Liver (tissue), 10 donors: ENCODE measurements at places on chromosomes 1 and 21.

GRCh38 chr1:195958131-195958530, 650.1 kb downstream of the KCNT2 start:
- no peaks in the 10 kb centered on the region for H3K27me3 ChIP-seq
- no peaks in the 10 kb centered on the region for H3K36me3 ChIP-seq
- no peak for DNase-seq
- no peak overlapping the region for H3K27ac ChIP-seq
- H3K4me3 ChIP-seq, result no peak overlapping the region

DNA sequence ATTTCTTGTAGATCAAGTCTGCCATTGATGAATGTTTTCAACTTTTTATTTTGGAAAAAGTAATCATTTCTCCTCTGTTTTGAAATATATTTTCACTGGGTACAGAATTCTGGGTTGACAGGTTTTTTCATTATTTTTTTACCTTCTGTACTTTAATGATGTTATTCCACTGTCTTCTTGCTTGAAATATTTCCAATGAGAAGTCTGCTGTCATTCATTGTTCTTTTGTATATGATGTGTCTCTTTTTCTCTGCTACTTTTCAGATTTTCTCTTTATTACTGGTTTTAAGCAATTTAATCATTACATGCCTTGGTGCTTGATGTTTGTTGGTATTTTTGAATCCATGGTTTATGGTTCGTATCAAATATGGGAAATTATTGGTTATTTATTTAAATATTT, 22.4 kb upstream of the FOXO6 start:
- no peak overlapping the region for H3K27ac ChIP-seq
- no peaks in the 10 kb centered on the region for H3K27me3 ChIP-seq
- no peaks in the 10 kb centered on the region for H3K36me3 ChIP-seq

- no peak overlapping the region for H3K4me3 ChIP-seq
- H3K27me3 ChIP-seq, result no peaks in the 10 kb centered on the region
- DNase-seq, result no peak
- H3K27ac ChIP-seq, result no peak overlapping the region
- no peaks in the 10 kb centered on the region for H3K36me3 ChIP-seq
These were observed 608.2 kb upstream of the ADGRL4 start for GRCh38 chr1:79614762-79615161.

- no peaks in the 10 kb centered on the region for H3K4me1 ChIP-seq
- H3K27ac ChIP-seq, result no peak overlapping the region
- H3K4me3 ChIP-seq, result no peak overlapping the region
- no peaks in the 10 kb centered on the region for H3K36me3 ChIP-seq
- DNase-seq, result no peak
These were observed 17.8 kb upstream of the MAST2 start for GRCh38 chr1:45785583-45785982.

- no peaks in the 10 kb centered on the region for H3K4me1 ChIP-seq
- no peaks in the 10 kb centered on the region for H3K36me3 ChIP-seq
- no peak overlapping the region for H3K4me3 ChIP-seq
- no peaks in the 10 kb centered on the region for H3K27me3 ChIP-seq
- no peak for DNase-seq
These were observed 95.3 kb downstream of the ADARB1 start for GRCh38 chr21:45169682-45170081.

GRCh38 chr21:18646116-18646515, 242.5 kb upstream of the TMPRSS15 start:
- no peaks in the 10 kb centered on the region for H3K36me3 ChIP-seq
- H3K4me1 ChIP-seq, result no peaks in the 10 kb centered on the region
- no peaks in the 10 kb centered on the region for H3K27me3 ChIP-seq
- H3K4me3 ChIP-seq, result no peak overlapping the region
- no peak for DNase-seq

DNA sequence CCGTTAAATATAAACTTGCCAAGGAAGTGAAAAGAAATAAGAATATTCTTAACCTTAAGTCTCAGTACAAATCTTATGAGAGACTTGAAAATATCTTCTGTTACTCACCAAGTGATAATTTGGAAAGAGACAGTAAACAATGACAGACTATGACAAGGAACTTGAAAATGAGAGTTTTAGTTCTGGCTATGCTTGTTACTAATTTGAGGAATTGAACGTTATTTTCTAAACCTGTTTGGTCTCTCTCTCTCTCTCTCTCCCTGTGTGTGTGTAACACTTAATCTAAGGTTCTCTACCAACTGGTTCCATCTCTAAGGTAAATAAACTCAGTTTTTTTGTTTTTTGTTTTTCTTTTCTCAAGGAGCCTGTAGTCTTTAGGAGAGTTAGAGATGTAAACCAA, 161.8 kb downstream of the AMY1C start:
- no peaks in the 10 kb centered on the region for H3K27me3 ChIP-seq
- H3K4me3 ChIP-seq, result no peak overlapping the region
- H3K27ac ChIP-seq, result no peak overlapping the region
- no peaks in the 10 kb centered on the region for H3K36me3 ChIP-seq
- H3K4me1 ChIP-seq, result no peaks in the 10 kb centered on the region

DNA sequence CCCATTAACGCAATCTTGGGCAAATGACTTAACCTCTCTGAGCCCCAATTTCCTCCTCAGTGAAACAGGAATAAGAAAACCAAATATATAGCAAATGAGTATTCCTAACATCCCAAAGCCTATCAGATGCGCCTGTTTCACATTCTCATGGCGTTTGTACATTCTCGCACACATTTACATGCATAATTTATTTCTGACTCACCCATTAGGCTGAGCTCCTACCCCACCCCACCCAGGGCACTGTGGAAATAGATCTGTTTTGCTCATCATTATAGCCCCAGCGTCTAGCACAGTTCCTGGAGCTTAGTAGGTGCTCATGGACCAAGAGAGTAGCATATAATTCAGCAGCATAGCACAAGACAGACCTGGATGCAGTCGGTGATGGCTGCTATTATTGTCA, 146.1 kb upstream of the VANGL1 start:
- H3K4me1 ChIP-seq, result no peaks in the 10 kb centered on the region
- H3K36me3 ChIP-seq, result no peaks in the 10 kb centered on the region
- DNase-seq, result no peak
- H3K27ac ChIP-seq, result no peak overlapping the region
- no peak overlapping the region for H3K4me3 ChIP-seq
- no peaks in the 10 kb centered on the region for H3K27me3 ChIP-seq

GRCh38 chr1:40708750-40709099, 17.2 kb downstream of the NFYC start:
- peak overlapping the region; percentile 72 for H3K4me3 ChIP-seq
- peaks cover 77% of the 10 kb centered on the region for H3K4me1 ChIP-seq
- H3K27me3 ChIP-seq, result no peaks in the 10 kb centered on the region

GRCh38 chr1:110188035-110188618, 22.0 kb upstream of the KCNC4 start:
- DNase-seq, result no peak
- H3K27me3 ChIP-seq, result no peaks in the 10 kb centered on the region
- H3K27ac ChIP-seq, result no peak overlapping the region

GRCh38 chr1:21822349-21822748, 10.3 kb downstream of the LDLRAD2 start:
- H3K27me3 ChIP-seq, result no peaks in the 10 kb centered on the region
- no peaks in the 10 kb centered on the region for H3K36me3 ChIP-seq
- H3K27ac ChIP-seq, result no peak overlapping the region

GRCh38 chr1:62218604-62219003, 24.0 kb downstream of the L1TD1 start:
- H3K27ac ChIP-seq, result no peak overlapping the region
- H3K36me3 ChIP-seq, result no peaks in the 10 kb centered on the region
- H3K4me1 ChIP-seq, result no peaks in the 10 kb centered on the region
- DNase-seq, result no peak

GRCh38 chr1:63557365-63557987, 34.2 kb downstream of the EFCAB7 start:
- H3K27ac ChIP-seq, result no peak overlapping the region
- no peaks in the 10 kb centered on the region for H3K36me3 ChIP-seq
- no peaks in the 10 kb centered on the region for H3K4me1 ChIP-seq
- no peak overlapping the region for H3K4me3 ChIP-seq
- no peaks in the 10 kb centered on the region for H3K27me3 ChIP-seq

GRCh38 chr1:226656601-226657277, 82.3 kb downstream of the ITPKB start:
- no peaks in the 10 kb centered on the region for H3K27me3 ChIP-seq
- H3K36me3 ChIP-seq, result no peaks in the 10 kb centered on the region
- no peak overlapping the region for H3K27ac ChIP-seq
- H3K4me3 ChIP-seq, result no peak overlapping the region
- peaks cover 2% of the 10 kb centered on the region for H3K4me1 ChIP-seq
- no peak for DNase-seq

DNA sequence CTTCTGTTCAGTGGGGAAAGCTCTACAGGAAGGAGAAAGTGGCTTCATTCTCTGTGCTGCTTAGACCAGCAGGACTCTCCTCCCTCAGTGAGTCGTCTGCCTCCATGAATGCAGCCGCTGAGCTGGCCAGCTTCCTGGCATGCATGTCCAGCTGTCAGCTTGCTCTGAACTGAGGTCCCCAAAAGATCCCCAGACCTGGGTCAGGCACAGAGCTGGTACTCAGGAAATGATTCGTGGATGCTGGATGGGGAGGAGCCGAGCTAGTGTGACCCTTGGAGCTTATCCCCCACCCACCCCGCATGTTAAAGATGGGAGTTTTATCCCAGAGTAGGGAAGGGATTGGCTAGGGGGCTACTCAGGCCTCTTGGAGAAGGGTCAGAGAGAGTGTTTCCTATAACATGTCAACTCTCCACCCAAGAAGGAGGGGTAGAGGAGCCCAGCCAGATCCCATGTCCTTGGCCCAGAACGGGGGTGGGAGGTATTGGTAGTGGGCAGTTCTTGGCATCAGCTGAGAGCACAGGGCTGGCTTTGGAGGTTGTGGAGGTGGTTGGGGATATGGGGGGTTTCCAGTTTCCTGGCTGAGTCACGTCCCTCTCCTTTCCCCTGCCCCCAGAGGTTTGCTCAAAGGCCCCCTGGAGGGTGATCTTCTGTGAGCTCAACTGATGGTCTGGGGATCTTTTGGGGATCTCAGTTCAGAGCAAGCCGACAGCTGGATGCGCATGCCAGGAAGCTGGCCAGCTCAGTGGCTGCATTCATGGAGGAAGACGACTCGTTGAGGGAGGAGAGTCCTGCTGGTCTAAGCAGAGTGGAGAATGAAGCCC, 110.1 kb downstream of the FOXD2 start:
- DNase-seq, result no peak
- H3K36me3 ChIP-seq, result no peaks in the 10 kb centered on the region
- H3K4me3 ChIP-seq, result no peak overlapping the region
- H3K27me3 ChIP-seq, result no peaks in the 10 kb centered on the region

DNA sequence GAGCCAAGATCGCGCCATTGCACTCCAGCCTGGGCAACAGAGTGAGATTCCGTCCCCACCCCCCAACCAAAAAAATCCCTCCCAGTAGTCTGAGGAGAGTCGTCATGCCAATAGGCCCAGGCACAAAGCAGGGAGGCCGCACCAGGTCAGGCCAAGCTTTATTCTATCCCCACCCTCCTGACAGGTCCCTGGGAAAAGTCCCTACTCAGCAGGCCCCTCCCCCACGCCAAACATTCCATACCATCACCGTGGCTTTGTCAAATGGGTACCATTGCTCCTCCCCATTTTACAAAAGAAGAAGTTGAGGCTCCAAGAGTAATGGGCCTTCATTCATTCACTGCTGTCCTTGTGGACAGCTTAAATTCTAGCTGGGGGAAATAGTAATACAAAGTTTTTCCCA, 5.3 kb downstream of the GPR3 start:
- H3K4me3 ChIP-seq, result no peak overlapping the region
- no peak for DNase-seq
- no peak overlapping the region for H3K27ac ChIP-seq

GRCh38 chr1:153775458-153776327, 486 bp downstream of the SLC27A3 start:
- peaks cover 33% of the 10 kb centered on the region for H3K4me1 ChIP-seq
- peaks cover 11% of the 10 kb centered on the region for H3K36me3 ChIP-seq
- peak overlapping the region; percentile 69 for H3K4me3 ChIP-seq
- peak overlapping the region; percentile 83 for H3K27ac ChIP-seq
- H3K27me3 ChIP-seq, result no peaks in the 10 kb centered on the region

DNA sequence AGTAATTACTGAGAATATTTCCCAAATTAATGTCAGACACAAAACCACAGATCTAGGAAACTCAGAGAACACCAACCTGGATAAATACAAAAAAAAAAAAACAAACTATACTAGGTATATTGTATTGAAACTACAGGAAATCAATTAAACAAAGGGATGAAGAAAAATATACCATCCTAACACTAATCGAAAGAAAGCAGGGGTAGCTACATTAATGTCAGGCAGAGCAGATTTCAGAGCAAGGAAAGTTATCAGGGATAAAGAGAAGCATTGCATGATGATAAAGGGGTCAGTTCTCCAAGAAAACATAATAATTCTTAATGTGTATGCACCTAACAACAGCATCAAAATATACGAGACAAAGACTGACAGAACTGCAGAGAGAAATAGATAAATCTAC, 89.9 kb downstream of the TOMM20 start:
- H3K4me3 ChIP-seq, result no peak overlapping the region
- H3K27ac ChIP-seq, result no peak overlapping the region
- DNase-seq, result no peak
- no peaks in the 10 kb centered on the region for H3K36me3 ChIP-seq
- H3K4me1 ChIP-seq, result no peaks in the 10 kb centered on the region

GRCh38 chr1:210616356-210616755, 287.7 kb downstream of the HHAT start:
- H3K4me1 ChIP-seq, result no peaks in the 10 kb centered on the region
- no peak overlapping the region for H3K27ac ChIP-seq
- no peaks in the 10 kb centered on the region for H3K27me3 ChIP-seq
- no peak overlapping the region for H3K4me3 ChIP-seq
- H3K36me3 ChIP-seq, result no peaks in the 10 kb centered on the region

GRCh38 chr1:39713557-39713956, 22.3 kb upstream of the HPCAL4 start:
- H3K36me3 ChIP-seq, result no peaks in the 10 kb centered on the region
- no peaks in the 10 kb centered on the region for H3K27me3 ChIP-seq
- H3K4me1 ChIP-seq, result no peaks in the 10 kb centered on the region
- DNase-seq, result no peak
- H3K4me3 ChIP-seq, result no peak overlapping the region

GRCh38 chr1:34776911-34777310, 4.1 kb upstream of the GJB3 start:
- no peak for DNase-seq
- peaks cover 2% of the 10 kb centered on the region for H3K4me1 ChIP-seq
- H3K27me3 ChIP-seq, result no peaks in the 10 kb centered on the region
- no peaks in the 10 kb centered on the region for H3K36me3 ChIP-seq
